HCT116 (cell line): ENCODE measurements at places on chromosomes 6 and 20. TPM values are rescaled to one million over a fixed set of nuclear protein-coding genes. Genes with fewer than 3 reads are reported as not detected.

DNA sequence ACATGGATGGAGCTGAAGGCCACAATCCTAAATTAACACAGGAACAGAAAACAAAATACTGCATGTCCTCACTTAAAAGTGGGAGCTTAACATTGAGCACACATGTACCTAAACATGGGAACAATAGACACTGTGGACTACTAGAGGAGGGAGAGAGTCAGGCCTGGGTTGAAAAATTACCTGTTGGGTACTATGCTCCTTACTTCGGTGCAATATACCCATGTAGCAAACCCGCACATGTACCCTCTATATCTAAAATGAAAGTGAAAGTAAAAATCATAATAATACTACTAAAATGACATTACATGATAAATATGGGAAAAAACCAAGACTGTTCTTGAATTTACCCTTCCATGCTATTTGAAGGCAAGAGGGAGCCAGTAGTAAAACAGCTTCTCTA is 1273.8 kb upstream of the ADGRB3 start:
- no peaks in the 10 kb centered on the region for H3K27me3 ChIP-seq
- no peaks in the 10 kb centered on the region for H3K4me1 ChIP-seq
- no peak for DNase-seq
- H3K4me3 ChIP-seq, result no peak overlapping the region
- no peaks in the 10 kb centered on the region for H3K36me3 ChIP-seq
- no peak overlapping the region for H3K27ac ChIP-seq

DNA sequence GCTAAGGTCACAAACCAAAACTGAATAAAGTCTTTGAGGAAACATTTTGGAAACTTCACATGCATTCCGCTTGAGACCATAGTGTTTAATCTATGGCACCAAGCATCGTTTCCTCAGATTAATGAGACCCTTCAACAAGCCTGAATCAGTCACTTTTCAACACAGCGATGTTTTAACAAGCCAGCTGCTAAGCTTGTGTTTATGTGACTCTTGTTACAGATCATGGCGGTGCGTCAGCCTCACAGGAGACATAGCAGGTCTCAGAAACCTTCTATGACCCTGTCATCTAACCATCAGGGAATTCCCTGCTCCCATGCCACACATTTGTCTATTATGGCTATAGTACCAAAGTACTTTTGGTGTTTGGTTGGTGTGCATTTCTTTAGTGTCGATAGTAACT is 57.2 kb downstream of the MTFR2 start:
- no peaks in the 10 kb centered on the region for H3K4me1 ChIP-seq
- no peak overlapping the region for H3K27ac ChIP-seq
- H3K4me3 ChIP-seq, result no peak overlapping the region
- DNase-seq, result no peak
- H3K27me3 ChIP-seq, result no peaks in the 10 kb centered on the region

DNA sequence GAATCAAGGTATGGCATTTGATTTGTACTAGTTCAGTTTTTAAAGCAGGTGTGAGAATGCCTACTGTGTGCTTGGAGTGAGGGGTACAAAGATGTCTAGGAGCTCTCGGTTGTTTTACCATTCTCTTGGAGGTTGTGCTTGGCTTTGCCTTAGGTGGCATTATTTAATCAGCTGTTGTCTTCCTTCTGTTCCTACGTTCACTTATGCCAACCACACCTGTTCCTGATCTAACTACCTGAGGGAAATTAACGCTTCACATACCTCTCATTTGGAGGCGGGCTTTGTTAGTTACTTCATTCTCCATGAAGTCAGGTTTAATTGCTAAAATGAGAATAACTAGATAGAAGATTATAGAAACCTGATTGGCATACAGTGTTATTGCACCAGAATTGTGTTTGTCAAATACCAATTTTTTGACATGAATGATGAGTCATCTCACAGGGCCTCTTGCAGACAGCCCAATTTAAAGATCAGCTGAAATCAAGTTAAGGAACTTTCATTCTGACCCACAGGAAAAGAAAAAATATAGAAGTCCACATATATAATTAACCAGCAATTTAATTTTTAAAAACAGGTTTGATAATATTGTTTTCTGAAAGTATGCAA is 24.8 kb upstream of the PBOV1 start:
- no peaks in the 10 kb centered on the region for H3K4me1 ChIP-seq
- DNase-seq, result no peak
- no peak overlapping the region for H3K4me3 ChIP-seq

GRCh38 chr6:45812922-45813321 is 202.7 kb downstream of the CLIC5 start:
- no peaks in the 10 kb centered on the region for H3K27me3 ChIP-seq
- H3K4me3 ChIP-seq, result no peak overlapping the region
- H3K27ac ChIP-seq, result no peak overlapping the region

DNA sequence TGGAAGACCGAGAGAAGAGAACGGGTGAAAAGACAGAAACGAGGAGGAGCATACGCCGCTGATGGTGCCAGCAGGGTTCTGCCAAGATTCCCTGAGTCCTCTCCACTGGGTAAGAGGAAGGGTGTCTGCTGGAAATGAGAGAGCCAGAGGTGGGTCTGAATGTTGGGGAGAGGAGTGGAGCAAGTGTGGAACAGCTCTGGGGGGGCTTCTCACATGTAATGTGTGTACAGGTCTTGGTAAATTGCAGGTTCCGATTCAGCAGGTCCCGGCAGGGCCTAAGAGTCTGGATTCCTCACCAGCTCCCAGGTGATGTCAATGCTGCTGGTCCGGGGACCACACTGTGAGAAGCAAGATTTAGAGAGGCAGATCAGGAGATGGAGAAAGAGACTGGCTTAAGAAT is 1.5 kb upstream of the EBF4 start:
- H3K36me3 ChIP-seq, result no peaks in the 10 kb centered on the region
- H3K4me1 ChIP-seq, result peaks cover 6% of the 10 kb centered on the region; the same call in 1 of the 2 replicates

- no peaks in the 10 kb centered on the region for H3K36me3 ChIP-seq
- H3K4me1 ChIP-seq, result no peaks in the 10 kb centered on the region
- no peak overlapping the region for H3K4me3 ChIP-seq
- H3K27ac ChIP-seq, result no peak overlapping the region
- H3K27me3 ChIP-seq, result no peaks in the 10 kb centered on the region
- DNase-seq, result no peak
These were observed 101.4 kb downstream of the BMP2 start for GRCh38 chr20:6868861-6869260.

GRCh38 chr6:31412506-31412905 is 9.1 kb downstream of the MICA start:
- peaks cover 5% of the 10 kb centered on the region; the same call in 1 of the 2 replicates for H3K4me1 ChIP-seq
- H3K36me3 ChIP-seq, result peaks cover 19% of the 10 kb centered on the region
- no peak overlapping the region for H3K27ac ChIP-seq
- H3K4me3 ChIP-seq, result no peak overlapping the region

DNA sequence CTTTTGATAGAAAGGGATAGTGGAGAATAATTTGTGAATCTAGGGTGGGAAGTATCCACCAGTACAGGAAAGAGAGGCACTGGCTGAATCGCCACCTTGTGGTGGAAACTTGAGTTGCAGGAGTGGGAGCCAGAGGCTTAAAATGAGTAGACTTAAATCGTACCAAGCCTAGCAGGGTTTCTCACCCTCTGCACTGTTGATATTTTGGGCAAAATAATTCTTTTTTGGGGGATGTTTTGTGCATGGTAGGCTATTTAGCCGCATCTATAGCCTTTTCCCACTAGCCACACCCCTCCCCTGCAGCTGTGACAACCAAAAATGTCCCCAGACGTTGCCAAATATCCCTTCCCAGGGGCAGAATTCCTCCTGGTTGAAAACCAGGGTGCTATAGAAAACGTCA is 119.1 kb downstream of the DHX35 start:
- 0 out of 2 replicates have a peak, but pooled peaks cover 7% of the 10 kb centered on the region for H3K4me1 ChIP-seq
- H3K27me3 ChIP-seq, result peaks cover 6% of the 10 kb centered on the region; the same call in 1 of the 2 replicates
- no peak overlapping the region for H3K4me3 ChIP-seq

KIAA1755 gene
- not detected for total RNA-seq
